T-helper 22 cell (primary cell): ENCODE measurements at places on chromosomes 5 and 9.
A peak's percentile ranks its signal among the peaks of the same experiment; 100 is the strongest.

GRCh38 chr5:98482321-98483300 lies 290.9 kb upstream of the RGMB start:
- no peak for DNase-seq

DNA sequence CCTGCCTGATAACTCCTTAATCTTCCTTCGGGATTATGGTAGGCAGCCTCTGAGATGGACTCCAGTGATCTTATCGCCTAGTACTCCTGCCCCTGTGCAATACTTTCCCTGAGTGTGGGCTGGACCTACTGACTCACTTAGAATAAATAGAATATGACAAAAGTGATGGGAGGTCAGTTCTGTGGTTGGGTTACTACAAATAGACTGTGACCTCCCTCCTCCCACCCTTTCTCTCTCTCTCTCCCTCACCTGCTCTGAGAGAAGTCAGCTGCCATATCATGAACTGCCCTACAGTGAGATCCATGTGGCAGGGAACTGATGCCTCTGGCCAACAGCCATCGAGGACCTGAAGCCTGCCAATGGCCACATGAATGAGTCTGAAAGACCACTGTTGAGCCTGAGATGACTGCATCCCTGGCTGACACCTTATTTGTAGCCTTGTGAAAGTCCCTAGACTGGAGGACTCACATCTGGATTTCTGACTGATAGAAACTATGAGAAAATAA lies 31.7 kb downstream of the NRG2 start:
- DNase-seq: no peak

GRCh38 chr5:131204964-131205363 lies 34.2 kb downstream of the LYRM7 start:
- no peak for DNase-seq

DNA sequence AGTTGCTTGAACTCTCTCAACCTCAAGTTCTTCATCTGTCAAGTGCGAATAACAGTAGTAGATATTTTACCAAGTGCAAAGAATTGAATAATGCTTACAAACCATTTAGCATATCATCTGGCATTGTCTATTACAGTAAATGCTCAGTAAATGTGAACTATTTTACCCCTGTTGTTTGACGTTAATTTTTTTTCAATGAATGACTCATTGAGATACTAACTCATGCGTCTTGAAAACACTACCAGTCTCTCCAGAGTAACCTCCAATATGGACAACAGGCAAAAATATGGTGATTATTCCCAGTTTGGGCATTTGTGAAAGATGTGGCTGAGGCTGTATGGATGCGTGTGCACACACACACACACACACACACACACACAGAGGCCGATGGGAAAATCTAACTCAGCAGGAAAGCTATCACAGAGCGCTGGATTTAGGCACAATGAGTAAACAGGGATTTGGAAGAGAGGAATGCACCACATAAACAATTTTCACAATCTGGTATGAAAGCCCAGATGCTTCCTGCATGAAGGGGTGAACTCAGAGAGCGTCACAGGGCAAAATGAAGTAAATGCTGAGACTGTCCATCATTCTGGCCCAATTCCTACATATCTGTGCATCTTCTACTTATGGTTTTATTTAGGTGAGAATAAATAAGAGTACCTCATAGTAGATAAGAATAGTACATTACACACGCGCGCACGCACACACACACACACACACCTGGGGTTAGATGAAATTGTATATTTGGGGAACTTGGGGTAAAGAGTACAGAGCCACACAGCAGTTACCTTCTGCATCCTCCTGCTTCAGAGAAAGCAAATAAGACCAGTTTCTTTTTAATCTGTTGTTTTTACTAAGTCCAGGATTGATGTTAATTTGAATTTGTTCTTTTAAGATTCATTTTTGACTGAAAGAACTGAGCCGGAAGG lies 128.7 kb downstream of the PALM2AKAP2 start:
- no peak for DNase-seq

GRCh38 chr9:136807281-136808074 lies at the start of gene RABL6:
Gene RABL6, plus strand, starts transcription at chr9:136807948. Its CDS starts 249 bp downstream, at chr9:136808197.
- peak; percentile 66 for DNase-seq

DNA sequence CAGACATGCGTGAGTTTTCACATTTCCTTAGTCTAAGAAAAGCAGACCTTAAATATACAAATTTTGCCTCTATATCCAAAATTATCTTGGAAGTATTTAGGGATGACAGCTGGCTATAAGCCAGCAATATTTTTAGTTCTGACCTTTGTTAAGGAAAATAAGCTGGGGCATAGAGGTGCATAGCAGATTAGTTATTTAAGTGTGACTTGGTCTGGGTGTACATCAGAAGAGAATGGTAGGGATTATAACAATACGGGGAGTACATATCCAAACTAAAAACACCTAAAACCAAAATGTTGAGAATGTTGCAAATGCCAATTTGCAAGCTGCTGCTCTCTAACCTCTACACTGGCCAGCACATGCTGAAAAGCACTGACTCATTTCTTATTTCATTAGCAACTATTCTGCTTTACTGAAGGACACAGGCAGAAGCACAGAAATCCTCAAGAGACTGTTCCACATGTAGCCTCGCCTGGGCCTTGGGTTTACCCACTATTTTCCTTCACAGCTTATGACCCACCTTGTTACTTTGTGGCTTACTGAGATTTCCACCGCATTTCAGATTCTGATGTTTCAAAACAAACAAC lies 22.3 kb downstream of the LEAP2 start:
- no peak for DNase-seq

DNA sequence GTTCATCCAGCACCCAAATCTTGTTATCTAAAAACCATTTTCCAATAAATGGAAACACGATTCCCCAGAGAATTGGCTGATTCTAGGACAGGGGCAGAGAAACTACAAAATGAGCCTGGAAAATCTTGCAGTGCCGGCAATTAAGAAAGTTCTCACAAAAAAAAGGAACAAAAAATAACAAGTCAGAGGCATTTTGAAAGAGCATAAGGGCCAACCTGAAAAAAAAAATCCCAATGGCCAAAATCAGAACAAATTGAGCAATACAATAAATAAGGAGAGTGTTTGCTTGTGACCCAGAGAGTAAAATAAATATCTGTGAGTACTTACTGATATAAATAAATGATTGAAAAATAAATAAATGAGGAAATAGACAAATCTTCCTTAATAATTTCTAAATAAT lies 55.1 kb upstream of the S1PR3 start:
- DNase-seq: no peak

GRCh38 chr9:89929673-89930480 lies 325.1 kb downstream of the GADD45G start:
- no peak for DNase-seq

DNA sequence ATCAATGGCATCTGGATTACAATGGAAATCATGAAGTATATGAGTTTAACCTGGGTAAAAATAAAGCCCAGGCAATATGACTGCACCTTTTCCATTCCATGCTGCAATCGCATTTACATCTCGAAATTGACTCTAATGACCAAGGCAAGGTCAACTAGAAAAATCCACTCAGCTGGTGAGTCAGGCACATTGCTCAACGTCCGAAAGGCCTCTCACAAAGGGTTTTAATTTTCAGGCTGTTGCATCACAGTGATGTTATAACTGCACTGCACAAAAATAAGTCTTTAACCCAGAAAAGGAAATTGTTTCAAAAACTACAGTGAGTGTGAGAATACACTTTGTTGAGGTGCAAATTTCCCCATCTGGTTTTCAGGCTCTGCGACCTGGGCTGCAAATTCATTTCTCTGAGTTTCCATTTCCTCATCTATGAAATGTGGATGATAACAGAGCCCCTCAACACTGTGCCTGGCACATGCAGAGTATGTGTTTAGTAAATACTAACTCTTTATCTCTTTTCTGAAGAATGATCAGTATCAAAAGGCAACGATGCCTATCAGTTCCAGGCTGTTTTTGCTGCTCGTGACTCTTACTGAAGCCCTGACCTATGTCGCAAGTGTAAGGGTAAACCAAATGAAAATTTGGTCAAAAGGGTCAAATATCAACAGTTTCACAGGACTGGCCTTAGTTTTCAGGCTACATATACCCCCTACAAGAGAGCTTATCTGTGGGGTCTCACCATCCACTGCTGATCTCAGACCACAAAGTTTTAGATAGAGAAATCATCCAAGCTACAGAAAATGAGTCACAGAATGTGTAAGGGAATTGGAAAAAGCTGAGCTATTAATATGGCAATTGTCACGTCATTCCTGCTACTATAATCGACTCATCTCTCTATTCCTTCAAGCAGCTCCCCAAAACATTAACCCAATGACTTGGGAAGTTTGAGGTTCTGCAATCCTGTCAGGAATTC lies 4.1 kb downstream of the NFIL3 start:
- no peak for DNase-seq

GRCh38 chr5:137361280-137361679 lies 137.8 kb downstream of the SPOCK1 start:
- no peak for DNase-seq
